ENCODE measurements at places on chromosomes 12 and 14. TPM values are rescaled to one million over a fixed set of nuclear protein-coding genes. Genes with fewer than 3 reads are reported as not detected.
A peak's percentile ranks its signal among the peaks of the same experiment; 100 is the strongest.

Gene KRT73
- not detected for total RNA-seq

DNA sequence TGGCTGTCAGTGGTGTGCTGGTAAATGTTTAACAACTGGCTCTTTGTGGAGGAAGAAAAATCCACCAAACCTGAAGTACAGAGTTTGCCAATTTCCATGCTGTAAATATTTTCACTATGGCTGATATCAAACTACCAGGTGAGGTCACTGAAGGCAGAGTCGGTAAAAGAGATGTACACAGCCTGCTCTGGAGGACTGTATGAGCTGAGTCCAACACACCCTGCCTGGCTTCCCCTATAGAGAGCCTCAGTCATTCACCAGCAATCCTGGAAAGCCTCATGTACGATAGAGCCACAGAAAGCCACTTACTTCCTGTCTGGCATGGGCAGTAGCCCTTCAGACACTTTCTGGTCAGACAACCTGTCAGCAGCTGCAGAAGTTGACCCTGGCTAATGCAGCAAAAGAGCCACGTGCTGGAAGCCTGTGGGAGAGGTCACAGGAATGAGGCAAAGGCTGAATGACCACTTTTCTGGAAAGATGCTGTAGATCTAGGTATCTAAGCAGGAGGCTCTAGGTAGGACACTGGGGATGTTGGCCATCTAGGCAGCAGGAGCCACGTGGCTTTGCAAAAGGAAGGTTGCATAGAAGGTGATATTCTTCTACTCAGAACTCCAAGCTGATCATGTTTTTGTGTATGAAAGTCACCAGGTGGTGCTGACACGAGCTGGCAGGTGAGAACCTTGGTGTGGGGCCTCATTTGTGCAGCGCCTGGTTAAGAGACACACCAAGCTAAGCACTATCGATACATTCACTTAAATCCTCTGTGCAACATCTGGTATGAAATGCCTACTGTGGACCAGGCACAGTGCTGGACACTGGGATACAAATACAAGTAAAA, 553.9 kb downstream of the VRK1 start:
- no peak for ATAC-seq

Gene GLIPR1L1
- total RNA-seq = not detected

- no peak for ATAC-seq
Measured at GRCh38 chr12:29707846-29708245, 75.9 kb downstream of the TMTC1 start.

DNA sequence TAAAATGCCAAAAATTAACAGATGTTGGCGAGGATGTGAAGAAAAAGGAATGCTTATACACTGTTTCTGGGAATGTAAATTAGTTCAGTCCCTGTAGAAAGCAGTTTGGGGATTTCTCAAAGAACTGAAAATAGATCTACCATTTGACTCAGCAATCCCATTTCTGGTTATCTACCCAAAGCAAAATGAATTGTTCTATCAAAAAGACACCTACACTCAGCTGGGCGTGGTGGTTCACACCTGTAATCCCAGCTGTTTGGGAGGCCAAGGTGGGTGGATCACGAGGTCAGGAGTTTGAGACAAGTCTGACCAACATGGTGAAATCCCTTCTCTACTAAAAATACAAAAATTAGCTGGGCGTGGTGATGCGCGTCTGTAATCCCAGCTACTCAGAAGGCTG, 279.3 kb upstream of the PDE3A start:
- ATAC-seq = no peak

DNA sequence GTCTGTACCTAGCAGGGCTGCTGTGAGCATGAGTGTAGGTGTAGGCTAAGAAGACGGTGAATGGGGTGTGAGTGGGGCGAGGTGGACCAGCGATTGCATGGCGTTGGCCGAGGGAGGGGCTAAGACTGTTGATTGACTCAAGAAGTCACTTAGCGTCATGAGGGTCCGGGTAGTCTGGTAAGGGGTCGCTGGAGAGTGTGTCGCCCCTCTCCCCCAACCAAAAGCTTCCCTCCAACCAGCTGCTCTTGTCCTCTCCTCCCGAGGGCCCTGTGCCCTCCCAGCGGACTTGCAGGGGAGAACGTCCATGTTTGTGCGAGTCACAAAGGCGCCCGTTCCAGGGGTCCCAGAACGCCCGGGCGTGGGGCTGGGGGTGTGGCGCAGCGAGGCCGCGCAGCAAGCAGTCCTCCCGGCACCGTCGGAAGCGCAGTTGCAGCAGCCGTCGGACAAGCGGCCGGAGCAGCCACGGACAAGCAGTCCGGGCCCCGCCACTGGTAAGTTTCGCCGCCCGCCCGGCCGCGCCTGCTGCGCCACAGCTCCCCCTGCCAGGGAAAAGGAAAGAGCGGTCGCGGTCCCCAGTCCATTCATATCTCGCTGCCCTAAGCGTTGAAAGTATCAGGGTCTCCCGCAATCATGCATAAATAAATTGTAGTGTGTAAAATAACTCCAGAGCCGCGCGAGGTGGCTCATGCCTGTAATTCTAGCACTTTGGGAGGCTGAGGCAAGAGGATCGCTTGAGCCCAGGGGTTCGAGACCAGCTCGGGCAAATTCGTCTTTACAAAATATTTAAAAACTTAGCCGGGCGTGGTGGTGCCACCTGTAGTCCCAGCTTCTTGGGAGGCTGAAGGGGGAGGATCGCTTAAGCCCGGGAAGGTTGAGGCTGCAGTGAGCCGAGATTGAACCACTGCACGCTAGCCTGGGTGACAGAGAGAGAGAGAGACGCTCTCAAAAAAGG, at the start of gene CCDC63:
Gene CCDC63 (plus strand): TSS at position 373 of the 952 bp plus-strand sequence. CDS start 5,968 bp downstream, outside the sequence.
- peak; percentile 28 for ATAC-seq

DNA sequence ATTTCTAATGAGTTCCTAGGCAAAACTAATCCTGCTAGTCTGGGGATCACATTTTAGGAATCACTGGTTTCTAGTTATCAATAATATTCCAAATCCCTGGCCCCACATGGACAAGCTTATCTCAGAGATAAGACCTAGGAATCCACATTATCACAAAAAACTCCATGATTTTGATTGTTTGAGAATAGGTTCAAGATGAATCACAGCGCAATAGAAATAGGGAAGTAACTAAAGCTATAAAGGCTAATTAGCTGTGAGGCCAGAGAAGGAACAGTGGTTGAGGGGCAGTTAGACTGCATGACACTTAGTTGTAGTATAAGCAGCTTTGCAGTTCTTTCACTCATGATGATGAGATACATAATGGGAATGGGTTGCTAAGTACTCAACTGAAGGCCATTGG, 13.1 kb upstream of the ATP5F1B start:
- no peak for ATAC-seq

Gene CACNA2D4
- 1.1 TPM for total RNA-seq

DNA sequence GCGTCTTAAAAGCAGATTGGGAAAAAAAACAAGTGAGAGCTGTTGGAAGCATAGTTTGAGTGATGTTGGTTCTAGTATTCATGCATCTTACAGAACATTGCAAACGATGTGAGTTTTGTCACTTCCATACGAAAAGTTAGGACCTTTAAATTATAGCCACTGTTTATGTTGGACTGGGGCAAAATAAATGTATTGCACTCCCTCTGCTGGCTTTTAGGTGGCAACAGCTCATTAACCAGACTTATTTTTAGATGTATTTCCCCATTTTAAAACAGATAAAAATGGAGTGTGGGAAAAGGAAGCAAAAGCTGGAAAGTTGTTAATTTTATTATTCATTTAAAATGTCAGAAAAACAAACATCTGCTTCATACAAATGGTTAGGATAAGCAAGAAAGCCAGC, 111.9 kb downstream of the LGR5 start:
- no peak for ATAC-seq

DNA sequence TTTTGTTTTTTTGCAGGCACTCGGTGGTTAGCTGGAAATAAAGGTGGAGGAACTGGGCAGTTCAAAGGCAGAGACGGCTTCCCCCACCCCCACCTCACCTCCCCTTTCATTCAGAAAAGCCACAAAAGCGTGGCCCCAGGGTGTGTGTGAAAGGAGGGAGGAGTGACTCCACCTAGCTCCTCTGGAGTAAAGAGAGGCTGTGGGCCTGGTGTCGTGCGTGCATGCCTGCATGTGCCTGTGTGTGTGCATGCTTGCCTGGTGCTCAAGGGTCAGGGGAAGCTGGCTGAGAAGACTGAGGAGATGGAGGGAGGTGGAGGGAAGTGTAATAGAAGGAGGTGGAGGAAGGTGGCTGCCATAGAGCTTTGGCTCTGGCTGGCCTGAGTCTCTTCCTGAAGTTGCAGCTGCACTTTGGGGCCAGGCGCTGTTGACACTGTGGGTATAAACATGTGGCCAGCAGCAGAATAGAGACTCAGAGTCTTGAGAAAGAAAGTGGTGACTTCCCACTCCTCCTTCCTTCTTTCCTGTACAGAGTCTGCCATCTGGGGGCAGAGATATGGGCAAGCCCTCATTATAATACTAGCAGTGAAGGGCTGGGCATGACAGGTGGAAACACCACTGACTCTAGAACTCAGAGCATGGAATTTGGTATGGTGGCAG, 36.9 kb upstream of the SINHCAF start:
- peak; percentile 71 for ATAC-seq

DNA sequence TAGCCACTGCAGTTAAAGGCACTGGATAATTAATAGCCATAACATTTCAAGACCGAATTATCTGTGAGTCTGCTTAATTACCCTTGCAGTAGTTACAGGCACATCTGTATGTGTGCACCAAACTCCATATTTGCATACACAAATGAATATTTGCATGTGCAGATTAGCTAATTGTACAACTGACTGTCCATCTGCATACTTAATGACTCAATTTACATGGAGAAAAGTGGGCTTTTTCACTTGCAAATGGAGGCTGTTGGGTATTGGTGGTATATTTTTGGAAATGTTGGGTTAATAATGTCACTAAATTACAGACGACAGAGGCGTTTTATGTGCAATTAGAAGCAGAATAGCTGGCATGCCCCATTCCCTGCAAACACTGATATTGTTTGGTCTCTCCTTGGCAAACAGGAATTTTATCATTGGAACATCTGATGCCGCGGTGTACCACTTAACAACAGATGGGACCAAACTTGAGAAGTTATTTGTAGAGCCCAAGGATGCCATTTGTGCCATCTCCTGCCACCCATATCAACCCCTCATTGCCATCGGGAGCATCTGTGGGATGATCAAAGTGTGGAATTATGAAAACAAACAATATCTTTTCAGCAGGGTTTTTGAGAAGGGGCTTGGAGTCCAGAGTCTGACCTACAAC, 39.6 kb downstream of the CFAP251 start:
- ATAC-seq = no peak

DNA sequence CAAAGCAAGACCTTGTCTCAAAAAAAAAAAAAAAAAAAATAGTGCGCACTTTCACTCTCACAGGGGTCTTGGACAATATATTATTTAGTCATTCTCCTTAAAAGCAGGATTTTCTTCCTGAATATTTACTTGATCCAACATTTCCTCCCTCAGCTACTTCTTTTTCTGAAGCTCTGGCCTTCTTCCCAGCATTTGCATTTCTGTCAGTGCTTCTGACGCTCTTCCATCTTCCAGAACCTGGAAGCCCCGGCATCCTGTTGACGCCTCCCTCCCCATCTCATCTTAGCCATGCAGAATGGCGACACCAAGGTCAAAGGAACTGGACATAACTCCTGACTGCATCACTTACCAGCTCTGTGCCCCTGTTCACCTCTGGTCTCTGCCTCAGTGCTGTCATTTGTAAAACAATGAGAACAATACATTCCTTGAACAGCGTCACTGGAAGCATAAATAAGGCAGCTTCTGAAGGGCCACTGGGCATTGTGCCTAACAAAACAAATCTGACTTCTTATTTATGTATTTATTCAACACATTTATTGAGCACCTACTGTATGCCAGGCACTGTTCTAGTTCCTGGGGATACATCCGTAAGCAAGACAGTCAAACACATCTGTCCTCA, 90.9 kb upstream of the MDM1 start:
- ATAC-seq = no peak

GRCh38 chr12:58907391-58907790, 12.9 kb downstream of the LRIG3 start:
- no peak for ATAC-seq

- ATAC-seq = no peak
Measured at GRCh38 chr12:98751580-98752115, 106.6 kb downstream of the APAF1 start.

- ATAC-seq = no peak
Measured at GRCh38 chr14:22210906-22211305, 378.1 kb downstream of the DAD1 start.

GRCh38 chr14:58054100-58054499, 97.9 kb downstream of the ARMH4 start:
- no peak for ATAC-seq

DNA sequence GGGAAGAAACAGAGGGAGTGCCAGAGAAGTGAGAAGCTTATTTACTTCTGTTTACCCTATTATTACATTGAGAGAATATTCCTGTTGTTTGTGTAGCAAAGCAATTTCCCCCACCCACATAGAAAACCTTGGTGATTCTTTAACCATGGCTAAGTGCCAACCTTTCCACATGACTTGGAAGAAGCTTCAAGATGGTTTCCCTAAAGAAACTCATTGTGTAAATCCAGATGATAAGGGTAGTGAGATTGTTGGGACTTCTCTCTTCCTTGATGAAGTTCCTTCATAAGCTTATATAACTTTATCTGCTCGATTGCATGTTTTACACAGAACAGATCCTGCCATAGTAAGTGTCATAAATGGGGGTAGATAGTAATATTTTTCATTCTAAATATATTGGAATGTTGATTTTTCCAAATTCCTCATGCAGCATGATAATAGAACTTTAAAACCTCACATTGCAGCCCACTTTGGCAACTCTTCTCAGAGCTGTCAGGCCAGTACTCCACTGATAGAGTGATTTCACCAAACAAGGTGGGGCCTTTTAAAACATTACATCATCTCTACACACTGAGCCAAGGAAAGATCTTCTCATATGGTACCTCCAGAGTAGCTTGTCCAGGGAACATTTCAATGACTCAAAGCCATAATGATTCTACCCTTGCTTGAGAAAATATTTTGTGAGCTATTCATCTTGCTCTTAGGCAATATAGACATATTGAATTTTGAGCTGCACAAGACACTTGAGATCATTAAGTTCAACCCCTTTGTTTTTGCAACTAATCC, 47.8 kb upstream of the KIF21A start:
- peak; percentile 89 for ATAC-seq

- ATAC-seq = peak; percentile 86
Measured at GRCh38 chr12:46963977-46964971, 115.1 kb upstream of the PCED1B start.

GRCh38 chr12:48819986-48820725, 1.9 kb downstream of the CACNB3 start:
- no peak for ATAC-seq

DNA sequence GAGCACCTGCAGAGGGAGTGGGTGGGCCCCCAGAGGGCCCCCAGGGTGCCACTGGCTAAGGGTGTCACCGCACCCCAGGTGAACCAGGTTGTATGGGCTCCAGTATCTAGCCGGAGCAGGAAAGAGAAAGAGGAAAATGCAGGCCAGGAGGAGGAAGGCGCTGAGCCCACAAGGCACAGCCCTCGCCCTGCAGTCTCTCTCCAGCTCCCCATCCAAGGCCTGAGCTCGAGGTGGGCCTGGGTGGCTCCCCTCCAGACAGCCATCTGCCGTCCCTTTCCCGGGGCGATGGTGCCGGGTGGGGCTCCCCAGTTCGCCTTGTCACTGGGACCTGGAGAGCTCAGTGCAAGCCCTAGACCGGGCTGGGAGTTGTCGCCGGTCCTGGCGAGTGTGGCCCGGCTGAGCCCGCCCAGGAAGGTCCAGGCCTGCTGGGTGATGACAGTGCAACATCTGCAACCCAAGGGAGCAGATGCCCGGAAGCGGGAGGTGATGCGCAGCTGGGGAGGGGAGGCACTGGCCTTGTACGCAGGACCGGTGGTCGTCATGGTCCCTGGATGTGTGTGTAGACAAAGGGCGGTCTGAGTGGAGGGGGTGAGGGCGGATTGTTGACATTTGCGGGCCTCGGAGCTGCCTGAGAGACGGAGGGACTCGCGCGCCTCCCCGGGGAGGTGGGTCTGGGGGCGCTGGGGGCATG, 716 bp downstream of the TMEM179 start:
- no peak for ATAC-seq

Gene PAWR
- total RNA-seq = 55.9 TPM

Data from esophagus mucosa (tissue), 1 donor.